ENCODE measurements at places on chromosomes 5 and 9. TPM values are rescaled to one million over a fixed set of nuclear protein-coding genes. Genes with fewer than 3 reads are reported as not detected.

DNA sequence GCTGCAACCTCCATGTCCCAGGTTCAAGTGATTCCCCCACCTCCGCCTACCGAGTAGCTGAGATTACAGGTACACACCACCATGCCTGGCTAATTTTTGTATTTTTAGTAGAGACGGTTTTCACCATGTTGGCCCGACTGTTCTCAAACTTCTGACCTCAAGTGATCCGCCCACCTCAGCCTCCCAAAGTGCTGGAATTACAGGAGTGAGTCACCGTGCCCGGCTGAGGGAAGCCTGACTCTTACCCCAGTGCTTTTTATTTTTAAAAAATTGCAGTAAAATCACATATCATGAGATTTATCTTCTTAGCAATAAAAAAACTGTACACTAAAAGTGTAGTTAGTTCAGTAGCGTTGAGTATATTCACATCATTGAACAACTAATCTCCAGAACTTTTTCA, 105.3 kb downstream of the SLIT3 start:
- DNase-seq: no peak

The ZDHHC11B gene
- 0.87 TPM for total RNA-seq

DNA sequence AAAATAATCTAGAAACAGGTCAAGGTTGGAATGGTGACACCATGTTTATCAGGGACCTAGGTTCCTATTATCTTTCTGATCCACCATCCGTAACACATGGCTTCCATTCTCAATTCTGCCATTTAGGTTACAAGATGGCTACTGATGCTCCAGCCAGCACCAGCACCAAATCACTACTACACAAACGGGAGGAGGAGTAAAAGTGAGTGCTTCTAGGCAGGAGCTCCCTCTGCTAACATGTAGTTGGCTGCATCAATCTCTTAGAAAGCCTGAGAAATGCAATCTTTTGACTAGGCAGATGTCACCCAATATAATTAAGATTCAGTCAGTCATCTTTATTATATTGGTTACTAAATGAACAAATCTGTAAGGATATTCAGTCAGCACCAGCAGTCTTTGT, 515.9 kb downstream of the RAB3C start:
- no peak for DNase-seq

- DNase-seq: no peak
Observed at GRCh38 chr9:93659044-93659836, 82.9 kb downstream of the PHF2 start.

DNA sequence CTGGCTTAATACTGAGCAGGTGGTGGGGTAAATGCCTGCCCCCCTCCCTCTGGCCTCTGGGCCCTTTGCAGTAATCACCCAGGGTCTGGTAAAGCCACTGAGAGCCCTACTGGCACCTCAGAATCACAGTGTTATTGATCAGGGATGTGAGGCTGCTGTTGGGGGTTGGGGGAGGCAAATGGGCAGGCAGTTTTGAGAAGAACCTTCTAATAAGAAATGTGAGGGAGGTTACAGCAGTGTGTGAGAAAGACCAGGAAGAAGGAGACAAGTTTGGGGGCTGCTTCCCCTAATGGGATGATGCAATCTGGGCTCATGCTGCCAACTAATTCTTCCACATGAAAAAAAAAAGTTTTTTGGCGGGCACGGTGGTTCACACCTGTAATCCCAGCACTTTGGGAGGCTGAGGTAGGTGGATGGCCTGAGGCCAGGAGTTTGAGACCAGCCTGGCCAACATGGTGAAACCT, 3.1 kb upstream of the B4GALT7 start:
- DNase-seq: no peak

DNA sequence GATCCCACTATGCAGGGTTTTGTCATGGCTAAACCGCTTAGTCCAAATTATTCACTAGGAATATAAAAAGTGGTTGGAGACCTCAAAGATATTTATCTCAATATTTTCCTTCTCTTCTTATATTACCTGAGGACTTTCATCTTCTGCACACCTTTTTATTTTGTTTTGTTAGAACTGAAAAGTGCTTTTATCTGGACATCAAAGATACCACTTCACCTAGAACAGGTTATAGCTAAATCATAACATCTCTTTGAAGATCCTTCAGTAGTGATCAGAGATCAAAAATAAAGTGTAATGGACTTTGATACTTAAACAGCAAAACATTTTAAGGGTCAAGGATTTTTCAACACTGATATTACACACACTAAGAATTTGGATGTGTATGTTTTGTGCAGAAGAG, 160.2 kb downstream of the MCTP1 start:
- DNase-seq: no peak

The MYO10 gene
- 0.08 TPM for total RNA-seq

- no peak for DNase-seq
Observed at GRCh38 chr5:1686016-1686802, 113.4 kb downstream of the MRPL36 start.

DNA sequence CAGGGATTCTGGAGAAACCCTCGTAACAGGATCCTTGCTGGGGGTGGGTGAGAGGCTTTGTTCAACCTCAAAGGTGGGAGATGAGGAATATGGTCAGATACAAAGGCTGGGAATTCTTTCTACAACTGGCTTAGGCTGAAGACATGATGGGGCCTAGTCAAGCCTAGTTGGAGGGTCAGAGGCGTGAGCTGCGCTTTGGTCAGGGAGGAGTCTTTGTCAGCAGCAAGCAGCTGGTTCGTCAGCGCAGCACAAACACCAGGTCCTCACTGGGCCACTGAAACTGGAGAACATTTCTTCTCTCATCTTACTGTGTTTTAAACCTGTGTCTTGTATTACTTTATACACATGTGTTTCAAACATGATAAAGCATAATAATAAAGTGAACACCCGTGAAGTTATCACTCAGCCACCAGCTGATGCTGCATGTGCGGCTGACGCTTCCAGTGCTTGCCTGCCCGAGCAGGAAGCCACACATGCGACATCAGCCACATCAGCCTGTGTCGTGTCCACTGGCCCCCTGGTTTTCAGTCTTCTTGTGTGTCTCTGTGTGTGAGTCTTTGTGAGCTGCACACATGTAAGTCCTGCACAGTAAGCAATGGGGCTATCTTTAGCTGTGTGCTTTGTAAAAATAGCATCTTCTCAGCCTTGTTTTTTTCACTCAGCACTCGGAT, 81.5 kb downstream of the WNK2 start:
- DNase-seq: no peak
